T-helper 22 cell (primary cell): ENCODE measurements at places on chromosomes 4 and X.

DNA sequence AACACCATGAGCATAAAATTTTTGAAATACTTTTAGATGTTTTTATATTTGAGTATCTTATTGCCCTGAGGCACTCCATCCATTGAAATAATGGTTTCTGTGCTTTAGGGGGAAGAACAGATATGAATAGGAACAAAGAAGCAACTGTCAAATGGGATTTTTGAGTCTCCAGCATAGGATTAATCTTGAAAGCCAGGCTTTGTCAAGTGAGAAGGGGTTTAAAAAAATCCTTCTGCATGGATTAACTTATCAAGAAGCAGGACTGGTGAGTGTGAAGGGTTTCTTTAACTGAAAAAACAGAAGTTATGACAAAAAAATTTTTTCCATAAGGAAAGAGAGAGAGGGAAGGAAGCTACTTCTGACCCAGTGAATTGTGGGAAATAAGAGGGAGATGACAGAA, 7.6 kb upstream of the NUDT9 start:
- DNase-seq = no peak

DNA sequence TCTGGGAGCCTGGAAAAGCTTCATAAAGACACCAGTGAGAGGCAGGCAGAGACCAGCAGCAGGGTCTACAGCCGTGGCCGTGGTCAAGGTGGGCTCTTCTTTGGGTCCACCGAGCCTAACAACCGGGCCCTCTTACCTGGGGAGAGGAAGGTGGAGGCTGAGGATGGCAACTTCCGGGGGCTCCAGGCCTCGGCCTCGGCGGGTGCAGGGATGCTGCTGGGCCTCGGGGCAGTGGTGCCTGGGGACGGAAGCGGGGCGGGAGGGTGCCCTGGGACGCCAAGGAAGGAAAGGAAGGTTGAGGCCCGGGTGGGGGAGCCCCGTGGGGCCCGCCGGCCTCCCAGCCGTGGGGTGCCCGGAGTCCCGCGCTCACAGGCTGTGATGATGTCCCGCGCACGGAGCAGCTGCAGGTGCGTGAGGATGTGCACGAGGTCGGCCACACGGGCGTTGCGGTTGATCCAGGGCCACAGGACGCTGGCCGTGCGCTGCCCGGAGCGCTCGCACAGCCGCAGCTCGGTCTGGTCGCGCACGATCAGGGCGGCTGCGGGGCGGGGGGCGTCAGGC, 561 bp downstream of the IRAK1 start:
- no peak for DNase-seq

DNA sequence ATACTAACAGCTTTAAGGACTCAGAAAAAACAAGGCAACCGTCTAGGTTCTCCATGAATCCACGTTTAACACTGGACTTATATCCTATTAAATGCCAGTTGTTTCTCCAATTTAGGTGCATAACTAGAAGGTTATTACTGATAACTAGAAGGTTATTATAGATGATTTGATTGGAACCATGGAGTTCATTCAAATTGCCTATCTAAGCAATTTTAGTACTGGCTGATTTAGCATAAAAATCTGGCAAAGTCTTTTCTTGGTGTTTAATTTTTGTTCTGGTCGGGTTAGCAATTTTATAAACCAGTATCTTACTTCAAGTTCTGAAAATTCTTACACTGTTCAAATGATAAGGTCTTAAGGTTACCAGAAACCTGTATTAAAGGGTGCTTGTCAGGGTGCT, 672.8 kb upstream of the GNPDA2 start:
- DNase-seq = no peak

GRCh38 chr4:151524610-151525009, 115.6 kb downstream of the FHIP1A start:
- no peak for DNase-seq

DNA sequence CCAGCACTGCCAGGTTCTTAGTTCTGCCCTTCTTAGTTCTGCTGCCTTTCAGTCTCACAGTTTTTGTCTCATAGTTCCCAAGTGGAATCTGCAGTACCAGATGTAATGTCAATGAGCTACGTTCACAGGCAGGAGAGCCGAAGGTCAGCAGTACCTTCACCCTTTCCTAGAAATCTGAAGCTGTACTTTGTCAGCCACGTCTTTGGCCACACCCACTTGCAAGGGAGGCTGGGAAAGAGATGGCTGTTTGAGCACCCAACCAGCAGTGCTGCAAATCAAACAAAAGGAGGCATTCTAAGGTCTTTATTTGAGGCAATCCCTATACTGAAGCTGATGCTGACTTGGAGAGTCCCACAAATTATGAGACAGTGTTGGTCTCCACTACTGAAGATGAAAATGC, 199.1 kb upstream of the NPY2R start:
- DNase-seq = no peak

DNA sequence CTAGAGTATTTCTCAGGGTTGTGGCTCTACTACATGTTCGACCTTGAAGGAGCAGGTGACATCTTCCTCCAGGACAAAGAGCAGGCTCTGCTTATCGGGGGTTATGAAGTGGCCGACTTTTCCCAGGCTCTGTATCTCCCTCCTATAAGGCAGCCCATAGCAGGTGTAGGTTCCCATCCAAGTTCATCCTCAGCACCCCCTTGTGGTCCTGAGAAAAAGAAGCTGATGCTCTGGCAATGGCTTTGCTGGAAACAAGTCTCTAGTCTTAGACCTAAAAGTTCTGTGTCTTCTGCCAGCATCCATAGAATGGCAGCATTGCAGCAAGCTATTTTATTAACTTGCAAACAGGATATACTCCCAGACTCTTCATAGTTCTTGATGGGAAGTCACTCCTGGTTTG, 836.6 kb upstream of the PRKX start:
- no peak for DNase-seq

- no peak for DNase-seq
Observed at GRCh38 chr4:94536049-94536448, 84.3 kb downstream of the PDLIM5 start.

DNA sequence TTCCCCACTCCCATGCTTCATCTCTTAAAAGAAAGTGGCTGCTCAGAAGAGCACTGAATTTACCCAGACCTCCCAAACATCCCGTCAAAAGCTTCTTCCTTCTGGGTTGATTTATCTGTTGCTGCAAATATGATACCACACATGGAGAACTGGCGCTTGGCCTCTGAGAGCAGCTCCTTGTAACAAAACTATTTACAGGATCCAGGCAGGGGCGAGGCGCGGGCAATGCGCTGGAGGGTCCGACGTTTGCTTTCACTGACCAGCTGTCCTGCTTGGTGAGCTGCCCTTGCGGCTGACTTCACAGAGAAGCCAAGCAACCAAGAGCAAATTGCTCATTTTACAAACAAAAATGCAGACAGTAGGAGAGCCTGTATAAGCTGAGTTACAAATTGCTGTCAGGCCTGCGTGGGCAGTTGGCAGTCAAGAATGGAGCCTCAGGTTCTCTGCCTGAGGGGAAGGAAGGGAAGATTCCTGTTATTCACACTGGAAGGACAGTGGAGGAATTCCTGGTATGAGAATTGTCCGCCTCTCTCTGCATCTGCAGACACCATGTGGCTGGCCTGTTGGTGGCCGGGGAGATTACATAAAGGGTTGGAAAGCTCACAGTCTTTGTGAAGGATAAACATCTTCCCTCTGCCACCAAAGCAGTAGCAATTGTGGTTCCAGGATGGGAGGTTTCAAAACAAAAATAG, 192.2 kb upstream of the LEF1 start:
- no peak for DNase-seq
